ENCODE measurements at places on chromosomes 3 and 15. TPM values are rescaled to one million over a fixed set of nuclear protein-coding genes. Genes with fewer than 3 reads are reported as not detected.

PLCB2 gene
- 4.8 TPM for total RNA-seq

- no peaks in the 10 kb centered on the region for H3K36me3 ChIP-seq
- H3K27ac ChIP-seq: no peak overlapping the region
- H3K27me3 ChIP-seq: no peaks in the 10 kb centered on the region
Observed at GRCh38 chr15:94606286-94606685, 374.9 kb downstream of the MCTP2 start.

GRCh38 chr3:50575372-50575771, 6.0 kb downstream of the HEMK1 start:
- H3K36me3 ChIP-seq: peaks cover 78% of the 10 kb centered on the region
- no peak overlapping the region for H3K27ac ChIP-seq
- no peak overlapping the region for H3K4me3 ChIP-seq
- peaks cover 16% of the 10 kb centered on the region for H3K4me1 ChIP-seq
- DNase-seq: no peak

- H3K27me3 ChIP-seq: no peaks in the 10 kb centered on the region
- no peaks in the 10 kb centered on the region for H3K36me3 ChIP-seq
- no peak overlapping the region for H3K27ac ChIP-seq
- peak; percentile 23 for DNase-seq
- H3K4me3 ChIP-seq: no peak overlapping the region
Observed at GRCh38 chr15:61299075-61299763, 70.1 kb upstream of the RORA start.

DNA sequence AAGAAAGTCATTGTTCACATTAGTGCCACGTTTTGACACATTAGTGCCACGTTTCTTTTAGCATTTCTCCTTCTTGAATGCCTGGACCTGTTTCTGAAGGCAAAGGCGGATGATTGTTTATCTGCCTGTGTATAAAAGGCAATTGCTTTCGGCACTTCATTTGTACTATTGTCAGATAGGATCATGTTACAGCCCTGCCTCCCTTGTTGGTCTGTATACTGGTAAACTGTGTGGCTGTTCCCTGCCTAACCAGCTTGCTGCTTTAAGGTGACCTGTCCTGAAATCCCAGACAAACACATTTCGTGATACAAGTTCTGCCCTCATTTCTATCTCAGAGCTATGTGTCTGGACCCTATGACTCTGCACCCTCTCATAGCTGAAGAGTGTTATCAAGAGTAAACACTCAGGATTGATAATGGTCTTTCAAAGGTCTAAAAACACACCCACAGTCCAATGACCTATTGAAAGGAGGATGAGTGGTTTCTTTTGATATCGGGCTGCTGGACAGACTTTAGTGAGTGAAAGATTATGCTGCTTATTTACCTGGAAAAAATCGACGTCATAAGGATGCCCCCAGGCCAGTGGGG, 276.3 kb upstream of the MCTP2 start:
- DNase-seq: no peak
- H3K27ac ChIP-seq: no peak overlapping the region
- H3K4me3 ChIP-seq: no peak overlapping the region
